ENCODE measurements at places on chromosomes 6 and 20.

DNA sequence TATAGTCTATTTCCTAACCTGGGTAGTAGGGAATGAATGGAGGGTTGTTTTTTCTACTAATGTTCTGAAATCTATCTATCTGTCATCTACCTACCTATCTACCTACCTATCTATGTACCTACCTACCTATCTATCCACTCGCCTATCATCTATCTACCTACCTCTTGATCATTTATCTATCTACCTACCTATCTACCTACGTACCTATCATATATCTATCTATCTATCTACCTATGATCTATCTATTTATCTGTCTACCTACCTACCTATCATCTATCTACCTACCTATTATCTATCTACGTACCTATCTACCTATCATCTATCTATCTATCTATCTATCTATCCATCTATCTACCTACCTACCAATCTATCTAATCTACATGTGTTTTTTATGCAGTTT lies 62.5 kb upstream of the PHACTR1 start:
- DNase-seq = no peak

GRCh38 chr6:5197084-5197483 lies 63.7 kb downstream of the LYRM4 start:
- no peak for DNase-seq

DNA sequence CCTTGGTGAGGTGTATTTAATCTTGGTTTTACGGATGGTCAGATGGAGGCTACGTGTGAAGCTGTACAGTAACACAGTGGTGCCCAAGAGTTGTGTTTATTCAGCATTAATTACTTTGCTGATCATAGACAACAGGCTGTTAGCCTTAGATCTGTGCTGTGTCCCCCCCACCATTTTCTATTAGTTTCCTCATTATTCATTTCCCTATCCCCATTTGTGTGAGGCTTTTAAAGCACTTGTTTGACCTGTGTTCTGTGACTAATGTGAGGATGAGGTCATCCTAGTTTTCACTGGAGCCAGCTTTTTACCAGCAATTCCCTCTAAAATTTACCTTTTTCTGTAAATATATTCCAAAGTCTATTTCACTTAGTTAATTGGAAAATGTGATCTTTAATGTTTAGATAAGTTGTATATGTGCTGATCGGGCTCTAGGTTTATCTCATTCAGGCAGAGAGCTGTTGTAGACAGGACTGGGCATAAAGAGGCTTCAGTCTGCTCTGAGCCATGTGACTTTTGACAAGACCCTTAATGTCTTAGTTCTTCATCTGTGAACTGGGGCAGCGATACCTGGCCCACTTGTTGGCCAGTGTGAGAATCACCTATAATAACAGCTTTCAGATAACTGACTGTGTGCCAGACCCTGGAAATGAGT lies 8.4 kb downstream of the MAPRE1 start:
- no peak for DNase-seq

DNA sequence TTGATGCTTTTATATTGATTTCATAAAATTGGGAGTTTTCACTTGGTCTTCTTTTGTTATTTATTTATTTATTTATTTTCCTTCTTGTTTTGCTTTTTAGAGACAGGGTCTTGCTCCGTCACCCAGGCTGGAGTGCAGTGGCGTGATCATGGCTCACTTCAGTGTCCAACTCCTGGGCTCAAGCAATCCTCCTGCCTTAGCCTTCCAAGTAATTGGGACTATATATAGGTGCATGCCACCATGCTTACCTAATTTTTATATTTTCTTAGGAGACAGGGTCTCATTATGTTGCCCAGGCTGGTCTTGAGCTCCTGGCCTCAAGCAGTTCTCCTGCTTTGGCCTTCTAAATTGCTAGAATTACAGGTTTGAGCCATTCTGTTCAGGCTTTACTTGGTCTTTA lies 38.3 kb upstream of the MYLK2 start:
- no peak for DNase-seq

- no peak for DNase-seq
These were observed 128.4 kb upstream of the ESR1 start for GRCh38 chr6:151679081-151679480.

- DNase-seq = no peak
These were observed 17.4 kb downstream of the PRPH2 start for GRCh38 chr6:42704937-42705374.

- DNase-seq = no peak
These were observed 277 bp downstream of the ADGRB3 start for GRCh38 chr6:68635412-68635705.

DNA sequence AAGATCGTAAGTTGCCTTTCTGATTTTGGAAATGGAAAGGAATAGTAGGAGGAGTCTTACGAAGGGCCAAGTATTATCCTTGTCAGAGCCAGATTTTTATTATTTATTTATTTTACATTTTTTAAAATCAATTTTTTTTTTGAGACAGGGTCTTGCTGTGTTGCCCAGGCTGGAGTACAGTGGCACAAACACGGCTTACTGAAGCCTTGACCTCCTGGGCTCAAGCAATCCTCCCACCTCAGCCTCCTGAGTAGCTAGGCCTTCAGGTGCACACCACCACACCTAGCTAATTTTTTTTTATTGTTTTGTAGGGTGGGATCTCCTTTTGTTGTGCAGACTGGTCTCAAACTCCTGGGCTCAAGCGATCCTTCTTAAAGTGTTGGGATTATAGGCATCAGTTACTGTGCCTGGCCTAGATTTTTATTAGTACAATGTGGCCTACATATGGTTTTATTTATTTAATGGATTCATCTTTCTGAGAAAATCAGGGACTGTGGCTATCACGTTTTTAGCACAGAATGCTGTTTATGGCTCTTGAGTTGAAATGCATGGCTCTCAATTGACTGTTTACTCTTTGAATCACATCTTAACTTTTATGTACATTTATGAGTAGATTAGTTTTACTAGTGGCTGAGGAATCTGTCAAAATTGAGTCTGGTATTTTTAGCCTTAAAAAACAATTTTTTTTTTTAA lies 16.7 kb downstream of the CDC5L start:
- DNase-seq = no peak

GRCh38 chr6:43739642-43740091 lies 30.3 kb upstream of the VEGFA start:
- DNase-seq = no peak

DNA sequence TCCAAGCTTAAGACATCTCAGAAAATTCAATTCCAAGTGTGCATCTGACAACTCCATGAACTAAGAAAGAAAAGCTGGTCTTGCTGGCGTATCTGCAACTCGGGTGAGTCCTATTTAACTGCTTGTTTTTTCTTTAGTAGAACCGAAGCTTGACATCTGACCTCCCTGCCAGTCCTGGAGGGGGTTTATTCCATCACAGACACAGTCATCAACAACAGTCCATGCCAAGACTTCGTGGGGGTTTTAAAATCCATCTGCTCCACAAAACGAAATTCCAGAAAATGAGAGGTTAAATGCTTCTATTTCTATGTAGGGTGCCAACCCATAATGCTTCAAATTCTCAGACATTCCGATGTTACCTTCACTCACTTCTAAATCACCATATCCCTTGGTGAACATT lies 133.9 kb downstream of the IPCEF1 start:
- no peak for DNase-seq

GRCh38 chr6:41278699-41279405 lies 7.6 kb downstream of the TREM1 start:
- peak; percentile 14 for DNase-seq

- no peak for DNase-seq
These were observed 1.4 kb downstream of the TMEM170B start for GRCh38 chr6:11538819-11539468.

GRCh38 chr6:146456886-146457285 lies 86.7 kb upstream of the RAB32 start:
- no peak for DNase-seq

DNA sequence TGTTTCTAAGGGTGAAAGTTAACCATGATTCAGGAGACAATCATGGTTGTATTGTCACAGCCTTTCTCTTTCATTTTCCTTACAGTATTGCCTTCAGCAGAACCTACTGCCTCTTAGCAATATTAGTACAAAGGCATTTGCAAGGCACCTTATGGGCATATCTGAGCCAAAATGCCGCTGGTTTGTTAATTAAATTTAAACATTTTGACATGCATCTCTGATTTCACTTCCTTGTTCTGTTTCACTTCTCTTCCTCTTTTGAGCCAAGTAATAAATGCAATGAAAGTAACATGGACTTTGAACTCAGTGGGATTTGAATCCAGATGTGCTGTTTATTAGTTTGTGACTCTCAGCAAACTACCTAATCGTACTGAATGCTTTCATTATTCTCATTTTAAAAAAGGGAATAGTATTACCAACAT lies 467.4 kb upstream of the CITED2 start:
- DNase-seq = no peak

Data from activated CD4-positive, CD25-positive, alpha-beta regulatory T cell treated with anti-CD3 and anti-CD28 coated beads, Interleukin-2, amount 50 U/mL, for 16 hours (primary cell).